ENCODE measurements at places on chromosomes 5 and 9.

- no peak for DNase-seq
Observed at GRCh38 chr5:172403817-172404216, 50.5 kb downstream of the SH3PXD2B start.

GRCh38 chr9:129282731-129283211 lies 104.7 kb upstream of the IER5L start:
- DNase-seq = no peak

GRCh38 chr9:101566904-101567724 lies 27.7 kb downstream of the PPP3R2 start:
- DNase-seq = no peak

DNA sequence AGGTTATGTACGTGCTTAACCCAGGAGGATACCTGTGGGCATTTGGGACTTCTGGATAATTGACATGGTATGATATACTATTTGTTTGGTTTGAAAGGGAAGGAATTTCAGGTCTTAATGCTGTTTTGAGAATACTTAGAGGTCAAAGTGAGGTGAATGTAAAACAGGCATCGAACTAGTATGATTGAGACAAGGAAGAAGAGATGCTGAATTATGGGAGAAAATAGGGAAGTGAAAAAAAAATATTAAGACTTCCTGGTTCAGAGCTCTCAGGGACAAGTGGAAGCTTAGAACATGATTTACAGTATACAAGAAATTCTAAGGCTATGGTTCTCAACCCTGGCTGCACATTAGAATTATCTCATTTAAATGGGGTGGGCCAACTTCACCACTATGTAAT lies 115.3 kb downstream of the CD180 start:
- no peak for DNase-seq

GRCh38 chr9:69455311-69455710 lies 130.3 kb downstream of the ENTREP1 start:
- DNase-seq = no peak

- no peak for DNase-seq
Observed at GRCh38 chr5:138702166-138703077, 50.8 kb upstream of the CTNNA1 start.

DNA sequence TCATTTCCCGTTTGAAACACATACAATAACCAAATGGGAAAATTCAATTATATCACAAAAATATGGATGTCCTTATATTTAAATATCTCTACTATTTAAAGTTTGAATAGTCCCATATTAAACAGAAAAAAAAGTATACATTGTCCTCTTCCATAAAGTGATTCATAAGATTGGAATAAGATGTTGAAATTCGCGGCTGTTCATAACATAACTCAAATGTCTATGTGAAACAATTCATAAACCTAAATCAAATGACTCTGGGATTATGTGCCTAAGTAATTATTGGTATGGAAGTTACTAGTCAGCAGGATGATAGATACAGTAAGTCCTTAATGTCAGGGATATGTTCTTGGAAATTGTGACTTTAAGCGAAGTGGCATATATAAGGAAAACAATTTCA lies 3.9 kb upstream of the EFNA5 start:
- no peak for DNase-seq
